ENCODE measurements at places on chromosomes 6 and 20. TPM values are rescaled to one million over a fixed set of nuclear protein-coding genes. Genes with fewer than 3 reads are reported as not detected.

The FOXC1 gene
- 5.2 TPM for total RNA-seq

The NR2E1 gene
- not detected for total RNA-seq

The PSORS1C2 gene
- total RNA-seq = not detected

The DDO gene
- 1.1 TPM for total RNA-seq

The SNAP25 gene
- total RNA-seq = 0.15 TPM

The CSE1L gene
- total RNA-seq = 121 TPM
